OCI-LY7 (cell line): ENCODE measurements at places on chromosomes 4 and X.

DNA sequence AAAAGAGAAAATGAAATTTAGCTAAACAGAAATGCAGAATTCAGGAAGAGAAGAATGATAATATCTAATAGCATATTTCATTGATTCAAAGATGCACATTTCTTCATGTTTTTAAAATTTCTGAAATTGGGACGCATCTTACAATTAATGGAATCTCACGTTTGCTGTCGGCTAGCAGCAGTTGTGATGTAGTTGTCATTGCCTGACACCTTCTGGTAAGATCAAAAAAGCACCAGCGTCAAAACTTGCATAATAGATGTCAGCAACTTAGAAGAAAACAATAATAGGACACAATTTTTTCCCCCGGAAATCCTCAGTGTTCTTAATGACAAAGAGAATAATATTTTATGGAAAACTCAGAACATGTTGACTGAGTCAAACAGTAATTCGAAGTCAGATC, 29.8 kb upstream of the SLC7A3 start:
- DNase-seq, result no peak

DNA sequence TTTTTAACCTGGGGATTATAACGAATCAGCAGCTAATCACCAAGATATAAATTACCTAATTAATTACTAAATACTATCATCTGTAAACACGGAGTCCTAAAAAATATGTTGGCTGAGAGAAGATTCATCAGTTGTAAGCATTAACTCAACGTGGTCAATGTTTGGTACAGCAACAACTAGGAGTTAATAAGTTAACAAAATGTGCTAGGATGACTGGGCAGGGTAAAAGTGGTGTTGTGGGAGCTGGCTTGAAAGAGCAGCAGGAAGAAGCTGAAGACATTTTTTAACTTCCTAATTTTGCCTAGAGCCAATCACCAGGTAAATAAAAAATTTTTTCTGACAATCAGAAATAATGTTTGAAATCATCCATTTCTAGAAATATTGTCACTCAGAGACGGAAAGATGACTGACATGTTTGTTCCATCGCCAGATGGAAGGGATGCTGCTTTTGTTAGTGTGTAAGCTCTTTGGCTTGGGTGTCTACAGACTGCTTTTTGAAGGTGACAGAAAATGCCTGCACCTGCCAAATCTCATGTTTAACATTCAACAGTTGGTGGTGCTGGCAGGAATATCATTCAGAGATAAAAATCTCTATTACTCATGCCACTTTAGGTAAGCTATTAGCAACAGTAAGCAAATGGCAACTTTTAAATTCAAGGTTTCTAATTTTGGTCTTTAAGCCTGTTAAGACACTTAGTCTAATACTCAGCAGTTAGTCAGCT, 1126.9 kb downstream of the STPG2 start:
- DNase-seq, result no peak

DNA sequence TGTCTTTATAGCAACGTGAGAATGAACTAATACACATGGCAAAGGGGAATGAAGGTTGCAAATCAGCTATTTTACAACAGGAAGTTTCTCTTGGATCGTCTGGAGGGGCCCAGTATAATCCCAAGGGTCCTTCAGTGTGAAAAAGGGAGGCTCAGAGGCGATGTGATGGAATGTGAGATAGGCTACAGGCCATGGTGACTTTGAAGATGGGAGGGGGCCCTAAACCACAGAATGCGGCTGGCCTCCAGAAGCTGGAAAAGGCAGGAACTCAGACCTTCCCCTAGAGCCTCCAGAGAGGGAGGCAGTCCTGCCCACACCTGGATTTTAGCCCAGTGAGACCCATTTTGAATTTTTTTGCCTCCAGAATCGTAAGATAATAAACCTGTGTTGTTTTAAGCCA, 69.4 kb upstream of the PGM2 start:
- DNase-seq, result no peak

GRCh38 chrX:18769812-18770573, 62.5 kb downstream of the PPEF1 start:
- DNase-seq, result no peak

DNA sequence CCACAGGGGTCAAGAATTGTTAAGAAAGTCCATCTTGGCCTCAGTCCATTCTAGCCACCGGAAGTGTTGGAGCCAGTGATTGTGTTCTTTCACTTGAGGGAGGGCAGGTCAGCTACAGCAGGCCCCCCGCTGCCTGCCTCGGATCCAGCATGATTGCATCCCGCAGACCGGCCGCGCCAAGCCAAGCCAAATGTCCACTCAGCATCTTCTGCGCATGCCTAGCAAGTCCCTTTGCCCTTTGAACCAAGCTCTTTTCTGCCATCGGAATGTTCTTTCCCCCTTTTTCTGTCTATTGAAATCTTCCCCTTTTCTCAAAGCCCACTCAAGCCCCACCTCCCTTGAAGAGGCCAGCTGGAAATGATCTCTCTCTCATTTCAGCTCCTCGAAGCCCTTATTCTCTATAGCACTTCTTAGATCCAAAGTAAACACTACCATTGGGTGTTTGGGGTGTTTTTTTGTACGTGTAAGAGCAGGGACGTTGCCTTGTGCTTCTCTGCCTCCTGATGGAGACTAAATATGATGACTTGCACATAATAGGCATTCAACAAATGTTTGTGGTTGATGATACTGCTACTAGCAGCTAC, 147.8 kb upstream of the BCOR start:
- DNase-seq, result no peak

GRCh38 chrX:19174401-19175025, 52.2 kb upstream of the ADGRG2 start:
- DNase-seq, result no peak

DNA sequence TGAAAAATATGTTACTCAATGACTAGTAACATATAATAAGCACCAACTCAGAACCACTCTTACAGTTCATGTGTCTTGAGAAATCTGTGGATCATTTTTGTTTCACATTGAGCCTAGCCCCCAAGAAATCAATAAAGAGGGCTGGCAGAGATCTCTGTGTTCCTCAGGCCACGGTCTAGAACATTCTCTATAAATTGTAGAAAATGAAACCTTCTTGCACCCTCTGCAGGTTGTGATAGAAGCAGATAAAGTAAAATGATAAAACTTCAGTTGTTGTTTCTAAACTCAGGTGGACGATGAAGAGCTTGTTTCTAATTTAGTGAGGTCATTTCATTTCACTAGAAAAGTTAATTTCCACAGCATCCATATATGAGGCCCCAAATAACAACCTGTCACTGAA, 182.7 kb downstream of the KIT start:
- no peak for DNase-seq

DNA sequence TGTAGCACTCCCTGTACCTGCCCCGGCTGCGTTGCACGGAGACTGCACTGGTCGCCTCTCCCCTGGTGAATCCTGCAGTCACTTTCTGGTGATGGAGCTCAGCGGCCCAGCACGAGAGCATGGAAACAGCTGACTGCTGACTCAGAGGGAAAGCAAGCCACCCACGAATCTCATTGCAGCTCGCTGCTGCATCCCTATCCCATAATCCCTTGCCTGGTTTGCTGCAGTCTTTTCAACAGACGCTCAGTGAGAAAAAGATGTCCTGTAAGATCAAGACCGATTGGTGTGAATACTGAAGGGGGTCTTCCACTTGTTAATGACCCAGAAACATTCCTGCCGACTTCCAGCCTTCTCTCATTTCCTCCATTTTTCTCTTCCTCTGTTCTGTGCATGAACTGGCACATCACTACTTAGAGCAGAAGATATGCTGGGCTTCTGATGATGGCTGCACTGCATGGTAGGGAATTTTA, 52.9 kb downstream of the TRIM2 start:
- DNase-seq, result no peak

DNA sequence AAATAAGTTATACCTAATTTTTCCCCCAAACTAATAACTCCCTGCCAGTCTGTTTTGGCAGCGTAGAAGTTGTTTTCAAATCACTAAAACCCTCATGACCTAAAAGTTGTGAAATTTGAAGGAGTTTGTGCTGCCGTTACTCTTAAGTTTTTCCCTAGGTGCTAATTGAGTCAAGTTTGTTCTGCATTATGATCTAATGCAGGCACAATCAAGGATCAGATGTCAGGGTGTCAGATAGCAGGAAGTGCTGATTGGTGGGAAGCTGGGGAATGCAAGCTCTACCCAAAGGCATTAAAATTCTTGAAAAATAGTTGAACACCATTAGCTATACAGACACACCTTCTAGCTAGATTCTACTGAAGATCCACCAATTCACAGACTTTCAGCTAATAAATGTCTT, 51.9 kb downstream of the ARX start:
- no peak for DNase-seq

GRCh38 chrX:17459661-17460060, 84.7 kb downstream of the NHS start:
- DNase-seq, result no peak

- DNase-seq, result no peak
These were observed 17.8 kb upstream of the TENM3 start for GRCh38 chr4:182225257-182225852.

DNA sequence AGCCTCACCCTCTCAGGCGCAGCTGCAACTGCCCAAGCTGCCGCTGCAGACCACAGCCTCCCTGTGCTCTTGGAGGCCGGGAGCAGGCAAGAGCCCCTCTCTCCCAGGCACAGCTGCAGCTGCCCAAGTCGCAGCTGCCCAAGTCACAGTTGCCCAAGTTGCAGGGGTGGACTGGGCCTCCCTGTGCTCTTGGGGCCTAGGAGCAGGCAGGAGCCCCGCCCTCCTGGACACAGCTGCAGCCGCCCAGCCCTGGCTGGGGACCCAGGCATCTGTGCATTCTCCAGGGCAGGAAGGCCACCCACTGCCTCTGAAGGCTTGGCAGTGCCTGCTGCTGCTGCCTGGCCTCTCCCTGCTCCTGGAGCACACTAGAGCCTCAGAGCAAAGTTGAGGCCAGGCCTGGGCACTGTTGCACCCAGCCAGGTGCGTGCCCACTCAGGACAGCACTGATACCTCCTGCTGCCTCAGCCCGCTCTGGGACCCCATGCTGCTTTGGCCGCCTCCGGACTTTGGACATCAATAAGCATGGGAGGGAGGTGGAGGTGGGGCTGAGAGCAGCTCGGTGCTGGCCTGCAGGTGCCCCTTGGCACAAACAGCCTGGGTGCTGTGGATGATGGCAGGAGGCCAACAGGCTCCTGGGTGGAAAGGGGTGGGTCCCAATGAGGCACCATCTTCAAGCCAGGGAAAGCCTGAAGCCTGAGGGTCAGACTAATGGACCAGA, 247.5 kb downstream of the PDGFC start:
- DNase-seq, result no peak

DNA sequence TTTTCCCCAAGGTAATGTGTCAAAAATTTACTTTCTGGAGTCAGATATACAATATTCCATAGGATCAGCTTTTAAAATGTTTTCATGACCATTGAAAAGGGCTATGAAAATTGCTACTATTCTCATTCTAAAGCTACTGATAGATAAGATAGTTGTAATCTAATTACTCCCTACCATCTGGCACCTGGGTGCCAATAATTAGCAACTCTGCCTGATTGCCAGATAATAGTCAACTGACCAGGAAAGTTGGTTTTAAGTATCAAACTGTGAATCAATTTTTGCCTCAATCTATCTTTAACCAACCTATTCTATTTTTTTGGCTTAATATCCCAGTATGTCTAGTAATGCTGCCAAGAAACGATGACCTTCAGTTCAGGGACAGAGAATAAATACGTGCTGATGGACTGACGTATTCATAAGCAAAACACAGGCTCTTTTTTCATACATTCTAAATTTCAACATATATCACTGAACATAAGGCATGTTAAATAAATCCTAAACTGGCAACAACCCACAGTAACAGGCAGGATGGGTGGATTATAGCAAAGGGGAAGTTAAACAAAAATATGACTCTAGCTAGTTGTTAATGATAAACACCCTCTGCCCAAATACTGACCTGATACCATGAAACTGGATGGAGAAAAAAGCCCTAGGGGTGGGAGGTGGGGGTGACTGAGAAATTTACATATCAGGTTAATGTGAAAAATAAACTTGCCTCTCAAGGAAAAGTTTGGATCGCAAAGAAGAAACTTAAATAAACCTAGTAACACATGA, 18.2 kb downstream of the SH3RF1 start:
- DNase-seq, result no peak
